ENCODE measurements at places on chromosomes 3 and 15.

- no peak for DNase-seq
Observed at GRCh38 chr3:24004171-24004938, 59.3 kb downstream of the NR1D2 start.

DNA sequence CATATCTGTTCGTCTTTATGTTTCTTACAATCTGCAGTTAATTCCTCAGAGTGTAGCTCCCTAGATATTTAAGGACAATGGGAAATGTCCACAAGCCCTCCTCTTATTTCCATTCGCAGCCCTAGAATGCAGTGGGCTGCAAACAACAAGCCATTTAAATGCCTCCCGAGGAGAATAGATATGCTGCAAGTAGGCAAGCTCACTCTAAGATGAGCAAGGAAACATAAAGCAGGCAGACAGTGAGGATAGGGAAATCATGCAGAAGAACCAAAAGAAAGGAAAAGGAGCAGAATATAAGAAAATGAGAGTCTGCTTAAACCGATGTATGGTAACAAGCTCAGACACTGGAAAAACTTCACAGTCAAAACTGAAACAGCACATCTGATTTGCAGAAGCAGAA lies 561.9 kb downstream of the GBE1 start:
- DNase-seq = no peak

GRCh38 chr3:190786898-190787297 lies 75.6 kb downstream of the GMNC start:
- DNase-seq = no peak

GRCh38 chr3:38916706-38917105 lies 100.7 kb upstream of the SCN10A start:
- DNase-seq = no peak

DNA sequence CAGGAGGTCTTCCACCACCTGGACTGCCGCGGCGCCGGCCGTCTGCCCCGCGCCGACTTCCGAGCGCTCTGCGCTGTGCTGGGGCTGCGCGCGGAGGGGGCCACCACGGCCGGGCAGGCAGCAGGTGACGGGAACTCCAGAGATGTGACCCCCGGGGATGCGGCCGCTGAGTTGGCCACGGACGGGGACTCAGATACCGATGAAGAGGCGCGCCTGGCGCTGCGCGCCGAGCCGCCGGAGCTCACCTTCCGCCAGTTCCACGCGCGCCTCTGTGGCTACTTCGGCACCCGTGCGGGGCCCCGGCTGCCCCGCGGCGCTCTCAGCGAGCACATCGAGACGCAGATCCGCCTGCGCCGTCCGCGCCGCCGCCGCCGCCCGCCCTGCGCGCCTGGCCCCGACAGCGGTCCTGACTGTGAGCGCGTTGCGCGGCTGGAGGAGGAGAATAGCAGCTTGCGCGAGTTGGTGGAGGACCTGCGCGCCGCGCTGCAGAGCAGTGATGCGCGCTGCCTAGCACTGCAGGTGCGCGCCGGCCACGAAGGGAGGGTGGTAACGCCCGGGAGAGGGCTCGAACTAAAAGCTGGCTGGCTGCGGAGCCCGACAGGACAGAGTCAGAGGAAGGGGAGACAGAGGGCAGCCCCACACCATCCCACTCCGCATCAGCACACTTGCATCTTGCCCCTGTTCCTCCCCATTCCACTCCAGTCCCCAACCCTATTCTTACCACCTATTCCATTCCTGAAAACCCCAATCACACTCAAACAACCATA lies 885 bp downstream of the EFCC1 start:
- no peak for DNase-seq

DNA sequence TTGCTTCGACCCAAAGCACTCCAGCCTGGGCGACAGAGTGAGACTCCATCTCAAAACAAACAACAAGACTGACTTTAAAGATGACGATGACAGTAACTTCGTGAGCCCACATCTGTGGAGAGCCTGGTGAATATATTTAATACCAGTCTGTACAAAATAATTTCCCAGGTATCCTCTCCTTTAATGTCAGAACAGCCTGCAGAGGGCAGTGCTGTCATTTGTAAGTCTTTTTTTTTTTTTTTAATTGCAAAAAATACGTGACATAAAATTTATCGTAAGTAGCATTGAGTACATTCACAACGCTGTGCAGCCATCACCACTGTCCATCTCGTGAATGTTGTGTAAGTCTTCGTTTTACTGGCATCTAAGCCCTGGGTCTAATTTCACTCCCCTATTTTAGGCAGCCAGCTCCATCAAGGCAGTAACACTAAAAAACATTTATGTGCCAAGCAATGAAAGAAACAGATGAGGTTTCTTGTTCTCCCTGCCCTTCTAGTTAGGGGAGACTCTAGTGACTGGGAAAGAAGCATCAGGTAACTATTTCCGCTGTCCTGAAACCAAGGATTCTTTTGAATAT lies 1.4 kb downstream of the HTD2 start:
- DNase-seq = no peak

- DNase-seq = no peak
Observed at GRCh38 chr3:178103140-178103539, 433.1 kb upstream of the KCNMB2 start.

GRCh38 chr3:180341516-180341915 lies 260.4 kb upstream of the TTC14 start:
- no peak for DNase-seq
